ENCODE measurements at places on chromosomes 3 and 15. TPM values are rescaled to one million over a fixed set of nuclear protein-coding genes. Genes with fewer than 3 reads are reported as not detected.

The ACKR4 gene
- total RNA-seq = not detected

The GRM7 gene
- total RNA-seq = not detected

The LYZL4 gene
- not detected for total RNA-seq

The NKTR gene
- total RNA-seq = 57.2 TPM

The CCRL2 gene
- not detected for total RNA-seq

The KBTBD12 gene
- total RNA-seq = not detected

The SPRED1 gene
- 47.7 TPM for total RNA-seq

The CCDC9B gene
- 164 TPM for total RNA-seq

The TMEM207 gene
- not detected for total RNA-seq

The GOLGA8J gene
- total RNA-seq = not detected

The BCL6 gene
- 14.0 TPM for total RNA-seq

The IGDCC3 gene
- not detected for total RNA-seq

The GOLGA6L25 gene
- total RNA-seq = not detected

DNA sequence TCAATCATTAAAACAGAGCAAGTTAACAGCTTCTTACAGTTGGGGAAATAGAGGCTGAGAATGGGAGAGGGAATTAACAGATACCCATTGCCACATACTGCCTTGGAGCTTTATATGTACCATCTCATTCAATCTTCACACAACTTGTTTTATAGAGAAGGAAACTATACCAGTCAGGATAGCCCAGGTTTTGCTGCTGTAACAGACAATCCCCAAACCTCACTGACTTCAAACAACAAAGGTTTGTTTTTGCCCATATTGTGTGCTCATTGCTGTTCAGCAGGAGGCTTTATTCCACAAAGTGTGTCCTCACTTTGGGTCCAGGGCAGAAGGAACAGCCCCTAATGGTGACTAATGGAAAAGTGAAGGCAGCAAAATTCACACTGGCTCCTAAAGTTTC, 59.2 kb downstream of the SPSB4 start:
- DNase-seq = no peak

DNA sequence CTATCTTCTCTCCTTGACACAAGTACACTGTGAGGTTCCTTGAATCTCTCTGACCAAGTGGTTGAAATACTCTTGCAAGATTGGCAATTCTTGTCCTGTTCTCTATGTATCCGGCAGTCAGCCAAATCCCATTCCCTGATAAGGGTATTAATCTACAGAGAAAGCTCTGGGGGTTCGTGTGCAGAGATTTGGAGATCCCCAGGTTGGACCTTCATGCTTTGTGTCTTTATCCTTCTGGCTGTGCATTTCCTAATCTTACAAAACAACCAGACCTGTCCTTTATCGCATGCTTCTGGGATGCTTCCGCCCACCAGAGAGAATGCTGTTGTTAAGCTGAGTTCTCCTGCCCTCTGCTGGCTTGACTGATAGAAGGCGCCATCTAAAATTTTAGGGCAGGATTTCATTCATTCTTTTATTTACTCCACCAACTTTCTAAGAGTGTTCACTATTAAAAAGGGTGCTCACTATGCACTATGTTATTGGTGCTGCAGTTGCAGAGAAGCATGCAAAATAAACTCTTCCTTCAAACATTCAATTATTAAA, 8.6 kb upstream of the SST start:
- DNase-seq = peak; percentile 23

DNA sequence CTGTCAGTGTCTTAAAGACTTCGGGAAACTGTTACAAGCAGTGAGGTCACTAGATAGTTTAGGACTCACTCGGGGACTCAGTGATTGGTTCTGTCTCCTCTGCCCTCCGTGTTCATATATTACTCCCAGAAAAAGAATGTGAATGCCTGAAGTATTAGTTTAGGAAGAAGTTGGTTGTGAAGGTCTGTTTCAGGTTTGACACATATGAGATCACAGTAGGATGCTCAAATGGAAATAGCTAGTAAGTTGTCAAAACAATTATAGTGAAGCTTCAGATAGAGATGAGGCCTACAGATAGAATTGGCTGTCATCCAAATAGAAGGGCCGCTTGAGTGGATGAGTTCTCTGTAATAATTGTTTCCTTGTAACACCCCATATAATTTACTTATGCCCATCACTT, 172.6 kb downstream of the PLCL2 start:
- no peak for DNase-seq

GRCh38 chr3:50623840-50624474, 7.0 kb downstream of the MAPKAPK3 start:
- no peak for DNase-seq

DNA sequence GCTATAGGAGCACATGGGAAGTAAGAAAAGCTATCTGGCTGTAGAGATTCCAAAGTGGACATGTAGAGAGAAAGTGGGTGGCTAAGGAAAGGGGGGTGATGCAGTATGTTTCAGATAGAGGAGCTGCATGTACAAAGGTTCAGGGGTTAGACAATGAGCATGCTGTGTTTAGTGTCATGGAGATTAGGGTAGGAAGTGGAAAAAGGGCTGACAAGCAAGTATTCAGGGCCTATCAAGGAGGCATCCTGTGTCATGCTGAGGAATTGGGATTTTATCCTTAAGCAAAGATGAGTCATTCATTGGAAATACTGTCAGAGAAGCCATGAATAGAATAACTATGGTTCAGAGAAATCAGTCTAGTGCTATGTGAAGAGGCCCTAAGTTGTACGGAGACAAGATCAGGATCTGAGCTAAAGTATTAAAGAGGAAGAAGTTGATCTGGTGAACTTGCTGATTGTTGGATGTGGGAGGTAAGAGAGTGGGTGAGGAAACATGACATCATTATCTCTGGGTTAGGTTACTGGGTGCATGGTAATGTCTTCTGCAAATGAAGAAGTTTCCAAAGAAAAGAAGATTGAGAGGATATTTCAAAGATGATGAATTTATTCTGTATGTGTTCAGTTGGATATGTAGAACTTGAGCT, 176.7 kb upstream of the GOLIM4 start:
- no peak for DNase-seq

DNA sequence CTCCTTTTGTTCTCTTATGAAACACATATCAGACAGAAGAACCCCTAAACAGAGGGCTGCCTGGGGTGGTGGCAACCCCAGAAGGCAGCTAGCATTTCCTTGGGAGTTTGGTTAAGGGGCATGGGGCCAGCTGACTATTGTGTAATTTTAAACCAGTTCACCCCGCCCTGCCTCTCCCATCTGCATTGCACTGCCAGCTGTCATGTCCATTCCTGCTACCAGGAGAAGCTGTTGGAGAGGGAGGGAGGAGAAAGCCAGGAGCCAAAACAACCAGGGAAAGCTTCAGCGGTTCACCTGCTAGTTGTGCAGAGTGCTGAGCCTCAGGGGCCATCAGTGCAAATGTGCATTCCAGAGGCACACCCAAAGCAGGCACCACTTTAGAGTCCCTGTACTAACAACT, 47.6 kb upstream of the ATP1B3 start:
- DNase-seq = peak; percentile 79

- no peak for DNase-seq
Measured at GRCh38 chr3:168473334-168473890, 377.7 kb upstream of the GOLIM4 start.

DNA sequence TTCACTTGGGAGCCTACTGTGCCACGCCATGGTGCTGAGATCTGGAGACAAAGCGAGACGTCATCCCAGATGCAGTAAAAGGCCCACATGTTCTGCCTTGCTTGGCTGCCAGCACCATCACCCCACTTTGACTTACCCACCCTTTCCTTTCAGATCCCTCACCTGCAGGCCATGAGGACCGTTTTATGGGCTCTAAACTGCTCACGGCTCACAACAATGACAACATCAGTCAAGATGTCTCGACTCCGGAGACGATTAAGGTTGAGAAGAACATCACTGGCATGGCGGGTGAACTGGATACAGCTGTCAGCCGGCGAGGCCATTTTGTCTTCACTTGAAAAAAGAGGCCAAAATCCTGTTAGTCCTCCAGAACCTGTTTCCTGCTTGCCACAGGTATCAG, 11.9 kb downstream of the BCL6 start:
- no peak for DNase-seq

GRCh38 chr3:55891106-55891505, 404.0 kb upstream of the WNT5A start:
- no peak for DNase-seq

DNA sequence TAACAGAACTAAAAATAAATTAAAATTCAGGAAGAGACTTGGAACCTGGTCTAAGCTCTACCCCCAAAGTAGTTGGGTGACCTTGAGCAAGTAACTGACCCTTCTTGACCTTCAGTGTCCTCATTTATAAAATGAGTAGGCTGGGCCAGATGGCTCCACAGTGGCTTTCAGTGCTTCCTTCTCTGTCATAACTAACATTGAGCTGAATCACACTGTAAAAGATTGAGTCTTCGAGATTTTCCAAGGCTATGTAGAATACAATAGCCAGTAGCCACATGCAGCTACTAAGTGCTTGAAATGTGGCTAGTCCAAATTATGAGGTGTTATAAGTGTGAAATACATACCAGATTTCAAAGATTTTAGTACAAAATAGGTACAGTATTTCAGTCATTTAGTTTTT, 313.3 kb downstream of the MECOM start:
- peak; percentile 60 for DNase-seq

DNA sequence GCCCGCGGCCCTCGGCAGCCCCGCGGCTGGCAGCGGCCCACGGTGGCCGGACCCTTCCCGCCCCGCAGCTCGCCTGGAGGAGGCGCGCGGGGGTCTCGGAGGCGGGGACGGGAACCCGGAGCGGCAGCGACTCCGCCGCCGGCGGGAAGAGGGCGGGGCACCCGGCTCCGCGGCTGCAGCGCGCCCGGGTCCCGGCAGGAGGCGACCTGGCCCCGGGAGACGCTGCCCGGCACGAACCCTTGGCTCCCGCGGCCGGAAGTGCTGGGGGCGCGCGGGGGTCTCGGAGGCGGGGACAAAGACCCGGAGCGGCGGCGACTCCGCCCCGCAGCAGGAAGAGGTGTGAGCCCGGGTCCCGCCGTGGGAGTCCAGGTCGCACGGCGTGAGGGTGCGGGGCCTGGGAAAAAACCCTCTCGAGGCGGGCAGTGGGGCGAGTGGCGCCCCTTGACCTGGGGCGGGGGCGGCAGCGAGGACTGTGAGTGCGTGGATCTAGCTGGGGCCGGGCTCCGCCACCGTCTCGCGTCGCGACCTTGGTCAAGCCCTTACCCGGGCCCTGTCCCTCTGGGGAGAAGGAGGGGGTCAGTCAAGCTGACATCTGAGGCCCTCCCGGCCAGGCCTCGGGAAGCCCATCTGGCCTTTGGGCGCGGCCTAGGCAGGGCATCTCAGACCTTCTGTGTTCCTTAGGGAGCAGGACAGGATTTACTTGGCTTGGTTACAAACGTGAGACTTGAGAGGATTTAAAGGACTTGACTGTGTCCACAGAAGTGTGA, at the start of gene CIB2:
Gene CIB2 (minus strand): TSS at position 151 of the 767 bp plus-strand sequence. CDS start 230 bp downstream, outside the sequence.
- DNase-seq = no peak

DNA sequence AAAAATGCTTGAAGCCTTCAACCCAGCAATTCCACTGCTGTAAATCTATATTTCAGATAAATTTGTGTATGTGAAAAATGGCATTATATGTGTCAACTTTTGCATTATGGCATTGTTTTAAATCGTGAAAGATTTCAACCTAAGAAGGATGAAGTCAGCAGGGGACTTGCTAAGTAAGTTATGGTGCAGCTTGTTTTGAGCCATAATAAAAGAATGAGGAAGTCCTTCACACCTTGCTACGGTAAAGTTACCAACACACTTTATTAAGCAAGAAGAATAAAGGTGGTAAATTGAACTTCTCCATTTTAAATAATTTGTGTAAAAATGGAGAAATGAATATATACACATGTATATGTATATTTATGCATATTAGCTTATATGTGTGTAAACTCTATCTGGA, 371.4 kb downstream of the ROBO2 start:
- no peak for DNase-seq

DNA sequence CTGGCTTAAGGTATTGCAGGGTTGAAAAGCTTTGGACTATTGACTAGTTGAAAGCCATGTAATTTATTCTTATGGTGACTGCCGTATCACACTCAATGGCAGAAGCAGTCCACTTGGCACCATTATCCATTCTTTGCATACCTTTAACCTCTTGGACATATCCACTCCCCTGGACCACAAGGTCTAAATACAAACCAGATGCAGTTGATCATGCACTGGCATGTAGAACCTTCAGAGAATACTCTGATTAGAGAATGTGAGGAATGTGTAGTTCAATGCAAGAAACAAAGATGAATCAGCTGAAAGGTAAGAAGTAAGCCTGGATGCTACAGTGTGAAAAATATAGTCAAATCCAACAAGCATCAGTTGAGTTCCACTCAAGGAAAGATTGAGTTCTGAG, 93.1 kb downstream of the FRMD5 start:
- DNase-seq = peak; percentile 78

GRCh38 chr15:38316311-38316710, 63.7 kb downstream of the SPRED1 start:
- DNase-seq = no peak

GRCh38 chr3:9211155-9211950, 38.1 kb downstream of the SRGAP3 start:
- DNase-seq = peak; percentile 48

DNA sequence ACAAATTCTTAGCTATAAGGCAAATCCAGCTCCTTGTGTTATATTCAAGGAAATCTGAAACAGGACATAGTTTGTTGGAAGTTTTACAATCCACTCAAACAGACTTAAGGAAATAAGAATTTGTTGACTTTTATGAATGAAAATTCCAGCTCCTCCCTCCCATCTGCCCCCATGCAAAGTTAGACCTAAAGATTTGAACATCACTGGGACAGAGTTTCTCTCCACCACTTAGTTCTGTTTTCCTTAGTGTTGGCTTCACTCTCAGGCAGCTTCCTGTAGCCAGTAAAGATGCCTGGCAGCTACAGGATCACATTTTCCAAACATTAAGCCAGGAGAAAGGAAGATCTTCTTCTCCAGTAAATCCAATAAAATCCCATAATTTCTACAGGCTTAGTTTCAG, 265.0 kb downstream of the TAFA4 start:
- no peak for DNase-seq

DNA sequence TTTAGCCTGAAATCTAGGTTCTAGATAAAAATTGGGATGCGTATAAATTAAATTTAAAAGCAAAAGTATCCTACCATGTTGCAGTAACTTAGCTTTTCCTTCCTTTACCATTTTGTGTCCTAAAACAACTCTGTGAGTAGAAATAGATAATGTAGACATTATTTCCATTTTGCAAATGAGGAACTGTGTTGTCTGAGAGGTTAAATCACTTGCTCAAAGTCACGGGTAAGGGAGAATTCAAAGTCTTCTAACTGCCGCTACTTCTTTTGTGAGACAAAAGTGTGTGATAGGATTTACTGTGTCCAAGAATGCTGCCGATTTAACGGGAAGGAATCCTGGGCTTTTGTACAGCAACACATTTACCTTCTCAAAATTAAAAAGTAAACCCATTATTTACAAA, 40.7 kb downstream of the MYO1E start:
- no peak for DNase-seq

DNA sequence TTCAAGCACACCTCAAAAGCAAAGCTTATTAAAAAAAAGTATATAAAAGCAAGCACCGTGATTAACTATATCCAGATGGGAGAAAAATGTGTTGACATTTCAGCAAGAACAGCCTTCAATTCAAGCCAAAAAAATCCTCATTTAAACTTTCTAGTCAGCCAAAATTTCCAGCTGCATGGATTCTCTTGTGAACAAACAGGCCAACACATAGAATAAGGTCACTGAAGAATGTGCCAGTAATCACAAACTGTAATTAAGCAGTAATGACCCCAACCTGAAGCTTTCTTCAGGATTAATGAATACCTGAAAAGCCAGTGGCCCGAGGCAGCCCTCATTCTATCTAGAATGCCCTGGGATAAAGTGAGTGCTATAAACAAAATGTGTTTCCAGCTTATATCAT, 130.7 kb upstream of the KCNMB2 start:
- no peak for DNase-seq

Measured in mammary epithelial cell (primary cell).